Activated T-helper 17 cell treated with anti-CD3 and anti-CD28 coated beads, Interleukin-2, amount 50 U/mL, for 72 hours (primary cell): ENCODE measurements at places on chromosomes 1 and 21.

DNA sequence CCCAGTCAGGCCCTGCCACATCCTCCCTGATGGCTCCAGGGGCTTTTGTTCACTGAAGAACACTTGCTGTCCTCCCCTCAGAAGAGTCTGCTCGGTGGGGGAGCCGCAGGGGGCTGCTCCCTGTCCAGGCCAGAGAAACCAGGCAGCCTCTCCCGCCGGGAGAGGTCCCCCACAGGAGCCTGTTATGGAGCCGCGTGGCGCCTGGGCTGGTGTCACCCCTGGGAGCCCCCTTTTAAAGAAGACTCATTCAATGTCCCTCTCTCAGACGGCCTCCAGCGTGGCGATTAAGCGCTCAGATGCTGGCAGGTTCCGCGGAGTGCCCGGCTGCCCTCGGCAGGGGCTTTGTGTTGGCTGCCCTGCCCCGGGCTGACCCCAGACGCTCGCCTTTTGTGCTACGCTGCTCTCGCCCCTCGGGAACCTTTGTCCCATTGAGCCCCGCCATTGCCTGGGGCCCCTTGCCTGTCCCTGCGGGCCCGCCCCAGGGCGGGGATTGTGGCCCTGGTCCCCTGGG, 43.1 kb downstream of the SKI start:
- ATAC-seq = no peak

GRCh38 chr1:39205102-39205780, 746 bp downstream of the MACF1 start:
- ATAC-seq = peak; percentile 93

- no peak for ATAC-seq
Measured at GRCh38 chr1:189463166-189463565, 1014.5 kb downstream of the BRINP3 start.

- no peak for ATAC-seq
Measured at GRCh38 chr1:229942501-229942900, 124.5 kb upstream of the GALNT2 start.

DNA sequence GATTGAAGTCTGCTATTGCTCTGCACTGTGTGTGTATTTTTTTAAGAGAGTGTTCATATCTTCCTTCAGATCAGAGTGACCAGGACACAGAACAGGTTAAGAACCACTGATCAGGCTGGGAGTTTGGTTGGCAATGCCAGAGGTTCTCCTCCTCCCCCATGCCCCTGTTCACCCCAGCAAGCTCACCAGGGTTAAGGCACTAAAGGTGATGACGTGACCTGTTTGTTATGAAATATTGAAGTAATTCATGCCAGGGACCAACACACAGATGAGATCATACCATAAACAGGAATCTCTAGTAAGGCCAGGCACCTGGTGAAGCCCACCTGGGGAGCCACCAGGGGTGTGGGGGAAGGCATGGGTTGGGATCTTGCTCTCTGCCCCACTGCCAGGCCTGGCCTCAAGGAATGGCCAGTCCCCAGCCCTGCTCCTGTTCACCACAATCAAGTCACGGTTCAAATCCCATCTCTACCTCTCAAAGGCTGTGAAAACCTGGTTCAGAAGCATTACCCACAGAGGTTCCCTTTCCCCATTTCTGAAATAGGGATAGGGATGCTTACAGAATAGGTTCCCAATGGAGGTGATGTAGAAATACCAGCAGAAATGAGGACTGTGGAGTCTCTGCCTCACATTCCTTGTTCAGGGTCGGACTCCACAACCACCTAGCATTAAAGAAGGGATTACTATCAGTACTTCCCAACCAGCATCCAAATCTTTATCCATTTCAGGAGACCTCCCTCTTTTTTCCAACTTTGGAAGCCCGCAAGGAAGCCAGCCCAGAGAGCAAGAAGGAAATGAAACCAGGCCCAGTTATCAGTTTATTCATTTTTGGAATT, 2.4 kb downstream of the ID3 start:
- no peak for ATAC-seq
